EL (cell line): ENCODE measurements at places on chromosomes 13 and 19.

- DNase-seq, result no peak
Measured at GRCh38 chr19:50273821-50274220, 55.4 kb downstream of the KCNC3 start.

DNA sequence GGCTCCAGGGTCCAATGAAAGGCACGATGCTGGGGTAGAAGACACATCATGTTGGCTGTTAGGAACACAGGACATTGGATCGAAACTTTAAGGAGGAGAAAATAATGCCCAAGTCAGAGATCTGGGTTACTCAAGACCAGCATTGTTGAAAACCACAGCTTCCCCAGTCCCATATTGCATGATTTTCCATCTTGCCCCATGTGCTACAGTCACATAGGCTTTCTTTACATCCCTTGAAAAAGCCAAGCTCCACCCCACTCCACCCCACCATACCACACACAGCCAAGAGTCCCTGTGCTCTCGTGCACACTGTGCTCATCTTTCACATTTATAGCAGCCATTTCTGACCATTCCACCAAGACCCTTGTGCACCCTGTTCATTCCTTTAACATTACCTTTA, 636.2 kb downstream of the DIAPH3 start:
- no peak for DNase-seq

DNA sequence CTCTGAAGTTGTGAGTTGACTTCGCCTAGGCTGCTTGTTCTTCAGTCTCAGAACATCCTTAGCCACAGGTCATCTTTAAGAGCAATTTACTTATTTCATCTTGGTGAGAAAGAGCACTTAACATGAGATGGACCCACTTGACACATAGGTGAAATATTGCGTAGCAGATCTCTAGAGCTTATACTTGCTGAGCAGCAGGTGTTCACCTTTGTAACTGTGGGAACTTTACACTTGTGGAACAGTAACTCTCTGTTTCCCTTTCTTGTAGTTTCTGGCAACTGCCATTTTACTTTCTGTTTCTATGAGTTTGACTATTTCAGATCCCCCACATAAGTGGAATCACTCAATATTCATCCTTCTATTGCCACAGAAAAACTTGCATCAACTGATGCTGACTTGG, 95.7 kb downstream of the SLC10A2 start:
- DNase-seq, result no peak

DNA sequence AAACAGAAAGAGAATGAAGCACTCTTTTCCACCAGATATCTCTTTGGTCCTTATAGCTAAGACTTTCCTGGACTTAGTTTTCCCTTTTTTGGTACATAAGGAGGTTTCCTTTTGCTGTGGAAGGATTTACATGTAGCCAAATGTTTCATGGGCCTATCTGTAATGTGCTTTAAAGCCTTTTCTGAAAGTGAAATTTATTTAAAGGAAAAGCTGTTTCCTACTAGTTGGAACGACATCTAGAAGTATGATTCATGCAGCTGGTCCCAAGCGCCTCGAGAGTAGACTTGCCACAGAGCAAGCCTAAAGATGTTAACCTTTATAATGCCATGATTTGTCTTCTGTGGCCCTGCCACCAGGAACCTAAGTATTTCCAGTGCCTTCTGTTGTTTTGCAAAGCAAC, 390.3 kb downstream of the DLEU7 start:
- no peak for DNase-seq

DNA sequence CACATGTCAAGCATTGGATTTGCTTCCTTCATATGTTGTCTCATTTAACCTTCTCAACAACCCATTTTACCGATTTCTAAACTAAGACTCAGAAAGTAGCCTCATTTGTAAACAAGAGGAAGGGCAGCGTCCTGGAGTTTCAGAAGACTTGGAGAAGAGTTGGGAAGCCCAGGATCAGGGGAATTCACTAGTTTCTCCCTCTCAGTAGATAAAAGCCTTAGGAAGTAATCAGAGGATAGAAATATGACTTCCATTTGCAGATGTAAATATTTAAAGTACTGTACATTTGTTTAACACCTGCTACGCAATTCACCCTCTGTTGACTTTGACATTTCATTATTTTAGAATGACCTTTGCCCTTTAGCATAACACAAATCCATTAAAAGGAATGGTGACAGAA, 216.4 kb downstream of the DCT start:
- no peak for DNase-seq

GRCh38 chr19:33509774-33510173, 11.8 kb downstream of the PEPD start:
- DNase-seq, result no peak

- no peak for DNase-seq
Measured at GRCh38 chr19:41341669-41342490, 11.8 kb downstream of the TGFB1 start.

DNA sequence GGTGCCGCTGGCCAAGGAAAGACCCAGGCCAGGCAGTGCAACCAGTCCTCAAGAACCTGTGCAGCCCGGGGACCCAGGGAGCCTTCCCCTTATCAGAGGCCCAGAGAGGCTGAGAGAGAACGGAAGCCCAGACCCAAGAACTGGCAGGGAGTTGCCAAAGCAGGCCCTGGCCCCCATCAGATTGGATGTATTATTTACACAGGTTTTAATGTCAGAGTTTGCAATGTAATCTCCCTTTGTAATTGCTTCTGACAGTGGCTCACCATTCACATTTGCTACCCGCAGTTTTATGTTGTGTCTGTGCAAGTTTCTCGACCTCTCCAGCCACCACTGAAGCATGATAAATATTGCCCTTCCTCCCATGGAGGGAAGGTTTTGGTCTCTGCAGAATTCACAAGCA, 660.9 kb downstream of the LIG4 start:
- DNase-seq, result no peak

GRCh38 chr13:36801035-36801434, 18.0 kb upstream of the RFXAP start:
- DNase-seq, result no peak

GRCh38 chr19:46076951-46077814, 36.4 kb upstream of the IGFL4 start:
- DNase-seq, result peak; percentile 82

DNA sequence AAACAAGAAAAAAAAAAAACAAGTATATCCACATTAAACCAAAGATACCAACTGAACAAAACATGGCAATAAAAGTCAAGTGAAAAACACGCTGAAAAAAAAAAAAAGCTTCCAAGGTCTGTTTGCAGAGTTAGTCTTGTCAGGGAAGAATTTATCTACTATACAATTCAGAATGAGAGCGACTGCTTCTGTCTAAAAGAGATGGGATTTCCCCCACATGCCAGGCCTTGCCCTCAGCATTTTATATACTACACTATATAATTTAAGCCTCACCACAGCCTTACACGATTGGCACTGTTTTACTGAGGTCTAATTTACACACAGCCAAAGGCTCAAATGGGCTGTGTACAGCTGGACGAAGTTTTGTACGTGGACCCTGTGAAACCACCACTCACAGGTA, 67.3 kb downstream of the FOXO1 start:
- DNase-seq, result no peak

- DNase-seq, result no peak
Measured at GRCh38 chr19:21496876-21497275, 8.5 kb upstream of the ZNF429 start.

GRCh38 chr13:22111152-22111783, 440.4 kb downstream of the FGF9 start:
- no peak for DNase-seq

DNA sequence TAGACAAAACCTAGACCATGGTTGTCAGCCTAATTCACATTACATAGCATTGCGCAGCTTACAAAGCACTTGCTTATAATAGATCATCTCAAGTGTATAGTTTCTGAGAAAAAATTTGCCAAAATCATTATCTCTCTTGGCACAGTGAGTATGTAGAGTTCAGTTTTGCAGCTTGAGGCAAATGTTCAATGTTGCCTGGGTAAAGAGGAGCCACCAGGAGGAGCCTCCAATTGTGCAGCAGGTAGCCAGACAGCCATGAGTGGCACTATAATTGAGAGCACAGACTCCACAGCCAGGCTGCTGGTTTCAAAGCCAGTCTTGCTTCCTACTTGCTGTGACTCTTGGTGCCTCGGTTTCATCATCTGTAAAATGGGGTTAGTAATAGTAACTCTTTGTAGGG, 24.0 kb upstream of the OLFM4 start:
- DNase-seq, result no peak

- DNase-seq, result no peak
Measured at GRCh38 chr19:28396287-28396831, 816.6 kb downstream of the UQCRFS1 start.

GRCh38 chr13:38042771-38043170, 173.2 kb upstream of the TRPC4 start:
- DNase-seq, result peak; percentile 64

DNA sequence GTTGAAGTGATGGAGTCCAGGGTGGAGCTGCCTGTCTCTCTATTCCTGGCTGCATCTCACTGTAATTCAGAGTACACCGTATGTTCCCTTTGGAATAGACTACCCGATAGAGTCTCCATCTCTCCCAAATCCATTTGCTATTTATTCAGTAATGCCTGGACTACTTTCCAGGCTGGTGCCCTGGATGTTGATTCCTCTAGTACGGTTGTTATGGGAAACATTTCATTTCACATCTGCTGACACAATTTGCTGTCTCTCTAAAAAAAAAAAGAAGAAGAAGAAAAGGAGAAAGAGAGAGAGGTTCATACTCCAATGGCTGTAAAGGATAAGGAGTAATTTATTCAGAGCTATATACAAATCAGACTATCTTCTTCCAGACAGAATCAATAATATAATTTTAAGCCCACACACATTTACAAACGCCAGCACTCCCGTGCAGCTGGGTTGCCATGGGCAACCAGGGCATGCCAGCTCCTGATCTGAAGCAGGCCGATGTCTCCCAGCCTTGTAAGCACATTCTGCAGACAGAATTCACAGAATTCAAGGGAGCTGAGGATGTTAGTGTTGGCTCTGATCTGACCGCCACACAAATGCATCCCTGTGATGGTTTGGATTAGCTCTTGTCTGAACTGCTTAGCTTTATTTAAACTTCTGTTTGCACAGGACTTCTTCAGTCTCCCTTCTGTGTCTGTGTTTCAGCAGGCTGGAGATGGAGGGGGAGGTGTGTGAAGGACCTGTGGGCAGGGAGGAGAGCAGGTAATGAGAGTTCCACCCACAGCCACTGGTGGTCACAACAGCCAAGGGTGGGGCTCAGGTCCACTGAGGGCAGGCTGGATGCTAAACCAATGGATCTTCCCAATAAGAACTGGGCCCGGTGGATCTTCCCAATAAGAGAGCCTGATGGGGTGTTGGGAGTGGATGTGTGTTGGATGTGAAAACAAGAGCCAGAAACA, 66.0 kb downstream of the TEX26 start:
- no peak for DNase-seq

DNA sequence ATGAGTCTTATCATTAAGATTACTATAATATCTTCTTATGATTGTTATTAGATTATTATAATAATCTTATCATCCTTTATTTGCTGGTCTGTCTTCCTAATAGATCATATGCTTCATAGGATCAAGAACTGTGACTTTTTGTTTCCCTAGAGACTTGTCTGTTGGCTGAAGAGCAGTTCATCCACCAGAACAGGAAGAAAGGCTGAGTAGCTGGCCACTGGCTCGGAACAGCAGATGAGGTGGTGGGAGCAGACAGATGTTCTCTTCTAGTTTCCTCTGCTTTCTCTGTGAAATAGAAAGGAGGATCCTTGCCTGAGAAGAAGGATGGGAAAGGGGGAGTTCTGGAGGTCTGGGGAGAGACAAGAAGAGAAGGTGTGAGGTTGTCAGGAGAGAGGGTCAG, 120.0 kb downstream of the CCNA1 start:
- no peak for DNase-seq

- DNase-seq, result no peak
Measured at GRCh38 chr13:24348385-24348784, 39.0 kb downstream of the C1QTNF9 start.

DNA sequence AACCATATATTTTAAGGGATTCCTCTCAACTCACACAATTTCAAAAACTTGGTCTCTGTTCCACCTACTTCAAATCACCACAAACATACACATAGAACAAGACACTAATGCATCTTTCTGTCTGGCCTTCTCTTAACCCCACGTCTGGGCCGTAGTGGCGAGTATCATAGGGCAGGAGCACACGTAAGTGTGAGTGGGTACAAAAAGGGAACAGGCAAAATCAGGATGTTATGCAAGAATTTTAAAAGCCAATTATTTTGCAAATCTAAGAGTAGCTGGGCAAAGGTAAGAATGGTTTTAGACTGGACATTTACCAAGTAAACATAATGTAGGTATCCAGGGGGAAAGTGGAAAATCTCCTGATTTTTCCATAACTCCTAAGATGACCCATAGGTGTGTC, 35.1 kb downstream of the MTMR6 start:
- no peak for DNase-seq

- no peak for DNase-seq
Measured at GRCh38 chr13:22220151-22221135, 549.6 kb downstream of the FGF9 start.

DNA sequence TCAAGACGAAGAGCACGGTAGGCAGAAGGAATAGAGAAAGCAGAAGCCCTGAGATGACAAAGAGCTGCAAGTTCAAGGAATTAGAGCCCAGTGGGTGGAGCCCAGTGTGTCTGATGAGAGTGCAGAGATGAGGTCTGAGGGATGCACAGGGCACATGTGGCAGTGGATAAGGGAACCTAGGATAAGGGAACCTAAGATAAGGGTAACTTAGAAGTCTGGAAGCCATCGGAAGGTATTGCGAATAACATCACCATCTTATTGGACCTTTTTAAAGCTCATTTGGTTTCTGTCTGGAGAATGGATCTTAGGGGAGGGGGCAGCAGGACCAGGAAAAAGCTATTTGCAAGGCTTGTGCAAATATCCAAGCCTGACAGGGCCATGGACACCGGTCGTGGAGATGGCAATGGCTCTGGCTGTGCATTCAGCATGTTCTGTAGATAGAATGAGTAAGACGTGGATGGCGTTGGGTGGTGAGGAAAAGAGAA, 1.3 kb downstream of the FPR3 start:
- no peak for DNase-seq

DNA sequence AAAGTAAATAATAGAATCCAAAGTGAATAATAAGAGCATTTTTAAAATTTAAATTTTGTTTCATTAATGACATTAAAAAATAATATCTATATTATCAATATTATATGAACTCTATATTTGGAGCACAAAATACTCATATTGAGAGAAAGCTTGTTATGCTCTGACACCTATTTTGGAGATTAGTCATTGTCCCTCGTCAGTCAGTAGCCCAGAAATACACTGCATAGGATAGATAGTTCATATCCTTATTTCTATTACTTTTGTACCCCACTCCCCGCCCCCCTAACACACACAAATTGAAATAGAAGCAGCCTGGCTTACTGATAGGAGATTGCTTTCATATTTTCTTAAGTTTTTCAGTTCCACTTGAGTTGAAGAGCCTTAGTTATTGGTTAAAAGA, 652.8 kb downstream of the PCDH9 start:
- DNase-seq, result no peak

DNA sequence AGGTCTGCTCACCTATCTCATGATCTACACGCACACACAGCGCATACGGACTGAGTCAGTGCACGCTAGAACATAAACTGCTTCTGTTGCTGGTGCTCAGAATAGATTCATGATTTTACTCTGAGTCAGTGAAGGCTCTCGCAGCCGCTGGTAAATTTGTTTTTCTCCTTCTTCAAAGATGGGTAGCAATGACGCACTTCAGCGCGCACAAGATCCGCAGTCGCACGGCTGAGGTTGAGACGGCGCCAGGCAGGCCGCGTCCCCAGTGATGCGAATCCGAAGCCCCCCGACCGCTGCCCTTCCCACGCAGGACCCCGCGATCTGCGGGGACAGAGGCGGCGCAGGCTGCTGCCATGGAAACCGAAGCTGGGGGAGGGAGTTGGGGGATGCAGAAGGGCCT, 103.7 kb upstream of the USP29 start:
- no peak for DNase-seq

GRCh38 chr13:29502391-29503008, 93.0 kb downstream of the SLC7A1 start:
- DNase-seq, result no peak

- no peak for DNase-seq
Measured at GRCh38 chr13:43353631-43354030, 330.2 kb downstream of the DNAJC15 start.
